ENCODE measurements at places on chromosomes 7 and 10.

GRCh38 chr10:106874604-106874889 lies 290.0 kb downstream of the SORCS1 start:
- no peak for DNase-seq

GRCh38 chr10:78992333-78992732 lies 76.4 kb upstream of the ZMIZ1 start:
- DNase-seq, result no peak

DNA sequence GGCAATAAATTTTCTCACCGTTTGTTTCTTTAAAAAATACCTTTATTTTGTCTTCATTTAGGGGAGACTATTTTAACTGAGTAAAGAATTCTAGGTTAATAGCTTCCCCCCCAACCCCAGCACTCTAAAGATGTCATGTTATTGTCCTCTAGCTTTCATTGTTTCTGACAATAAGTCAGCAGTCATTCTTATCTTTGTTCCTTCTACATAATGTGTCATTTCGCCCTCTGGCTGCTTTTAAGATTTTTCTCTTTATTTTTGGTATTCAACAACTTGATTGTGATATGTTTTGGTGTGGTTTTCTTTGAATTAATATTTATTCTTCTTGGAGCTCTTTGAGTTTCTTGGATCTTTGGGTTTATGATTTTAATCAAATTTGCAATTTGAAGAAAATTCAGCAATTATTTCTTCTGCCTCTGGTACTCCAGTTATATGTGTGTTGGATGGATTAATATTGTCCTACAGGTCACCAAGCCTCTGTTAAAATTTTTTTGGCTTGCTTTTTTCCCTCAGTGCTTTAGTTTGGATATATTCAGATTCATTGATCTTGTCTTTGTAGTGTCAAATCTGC lies 64.6 kb upstream of the ELN start:
- no peak for DNase-seq

DNA sequence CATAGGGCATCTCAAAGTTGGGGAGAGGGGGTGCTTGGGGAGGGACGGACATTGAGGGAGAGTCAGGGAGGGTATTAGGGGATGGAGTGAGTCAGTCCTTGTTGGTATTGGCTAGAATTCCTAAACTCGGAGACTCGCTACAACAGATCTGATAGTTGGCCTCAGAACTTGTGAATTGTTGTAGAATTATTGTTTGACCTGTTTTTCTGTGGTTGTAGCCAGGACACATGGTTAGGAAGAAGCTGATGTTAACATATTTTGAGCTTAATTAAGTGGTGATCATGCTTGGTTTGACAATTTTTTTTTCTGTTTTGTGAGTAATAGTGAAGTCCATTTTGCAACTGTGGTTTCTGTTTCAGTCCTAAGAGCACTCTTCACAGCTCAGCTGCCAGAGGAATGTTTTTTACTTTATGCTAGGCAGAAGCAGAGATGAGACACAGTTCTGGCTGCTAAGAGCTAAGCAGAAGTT lies 1190.3 kb upstream of the C7orf33 start:
- no peak for DNase-seq

- no peak for DNase-seq
These were observed 166.4 kb upstream of the ADO start for GRCh38 chr10:62638062-62638477.

- no peak for DNase-seq
These were observed 56.3 kb downstream of the PLPP4 start for GRCh38 chr10:120513307-120513796.

GRCh38 chr7:15130666-15131541 lies 228.4 kb upstream of the DGKB start:
- no peak for DNase-seq

GRCh38 chr10:79254333-79255006 lies 92.8 kb upstream of the PPIF start:
- DNase-seq, result no peak

DNA sequence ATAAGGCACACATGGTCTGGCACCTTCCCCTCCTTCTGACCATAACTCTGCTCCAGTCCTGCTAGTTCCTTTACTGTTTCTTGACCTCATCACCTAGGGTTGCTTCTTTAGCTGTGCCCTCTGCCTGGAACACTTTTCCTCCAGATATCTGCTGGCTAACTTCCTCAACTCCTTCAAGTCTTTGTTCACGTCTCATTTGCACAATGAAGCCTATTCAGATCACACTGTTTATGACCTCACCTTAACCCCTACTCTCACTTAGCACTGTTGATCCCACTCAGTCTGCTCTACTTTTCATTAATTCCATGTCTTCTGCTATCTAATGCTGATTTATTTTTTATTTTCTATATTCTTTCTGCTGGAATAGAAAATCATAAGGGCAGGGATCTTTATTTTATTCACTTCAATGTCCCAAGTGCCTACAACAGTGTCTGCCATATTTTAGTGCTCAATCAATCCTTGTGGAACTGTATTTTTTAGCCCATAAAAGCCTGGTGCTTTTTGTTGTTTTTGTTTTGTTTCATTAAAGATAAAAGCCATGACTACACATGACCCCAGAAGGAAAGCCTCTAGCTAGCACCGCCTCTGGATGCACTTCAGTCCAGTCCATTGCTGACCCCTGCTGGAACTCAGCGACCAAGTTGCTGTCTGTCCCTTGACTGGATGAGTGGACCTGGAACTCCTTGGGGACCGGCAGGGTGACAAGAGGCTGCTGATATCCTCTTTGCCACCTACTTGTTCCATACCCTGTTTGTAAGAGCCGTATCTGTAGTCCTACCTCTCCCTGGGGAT lies 12.3 kb downstream of the KLF14 start:
- peak; percentile 60 for DNase-seq

DNA sequence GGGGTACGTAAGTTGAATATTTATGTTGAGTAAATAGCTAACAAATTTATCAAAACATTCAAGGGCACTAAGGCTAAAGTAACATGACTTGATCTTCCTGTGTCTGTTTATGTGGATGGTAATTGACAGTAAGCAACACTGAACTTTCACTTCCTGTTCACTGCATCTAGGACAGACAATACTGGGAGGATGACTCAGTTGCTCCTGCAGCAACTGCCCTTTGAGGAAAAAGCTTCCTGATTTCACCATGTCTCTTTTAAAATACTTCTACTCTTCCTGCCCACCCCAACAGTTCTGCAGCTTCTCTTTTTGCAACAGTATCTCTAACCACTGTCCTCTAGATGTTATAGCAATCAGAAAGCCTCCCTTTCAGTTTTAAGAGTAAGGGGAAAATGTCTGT lies 76.6 kb upstream of the HGF start:
- DNase-seq, result no peak

DNA sequence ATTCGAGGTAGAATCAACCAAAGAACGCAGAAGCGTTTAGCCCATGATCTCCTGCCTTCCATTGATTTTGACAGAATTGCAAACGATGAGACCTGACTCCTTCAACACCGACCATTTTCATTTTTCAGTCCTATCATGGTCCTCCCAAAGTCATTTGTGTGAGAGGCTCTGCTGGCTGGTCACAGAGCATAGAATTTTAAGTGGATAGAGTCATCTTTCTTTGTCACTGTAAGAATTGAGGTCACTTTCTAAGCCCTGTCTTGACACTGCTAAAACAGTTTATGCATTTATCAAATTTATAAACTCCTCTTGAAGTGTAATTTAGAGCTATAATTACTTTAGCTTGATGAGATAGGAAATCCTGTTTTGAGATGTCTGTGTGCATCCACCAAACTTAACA lies 72.0 kb downstream of the UBE3C start:
- DNase-seq, result no peak

DNA sequence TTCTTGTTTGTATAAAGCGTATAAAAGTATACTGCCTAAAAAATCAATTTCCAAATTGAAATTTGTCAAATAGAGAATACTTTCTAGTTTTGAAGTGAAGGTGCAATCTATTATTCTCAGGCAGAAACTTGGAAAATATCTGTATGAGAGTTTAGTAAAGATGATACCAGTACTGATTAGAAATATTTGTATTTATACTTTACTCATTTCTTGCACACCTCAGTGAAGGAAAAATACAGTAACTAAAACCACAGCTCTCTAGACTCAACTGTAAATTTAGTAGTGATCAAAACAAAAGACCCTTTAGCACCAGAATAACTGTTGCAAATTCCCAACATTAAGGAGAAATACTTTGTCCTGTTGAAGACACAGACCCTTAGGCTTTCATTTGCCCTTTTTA lies 71.3 kb upstream of the CYP26C1 start:
- no peak for DNase-seq

- no peak for DNase-seq
These were observed 128.4 kb downstream of the ABCA13 start for GRCh38 chr7:48299580-48300169.

DNA sequence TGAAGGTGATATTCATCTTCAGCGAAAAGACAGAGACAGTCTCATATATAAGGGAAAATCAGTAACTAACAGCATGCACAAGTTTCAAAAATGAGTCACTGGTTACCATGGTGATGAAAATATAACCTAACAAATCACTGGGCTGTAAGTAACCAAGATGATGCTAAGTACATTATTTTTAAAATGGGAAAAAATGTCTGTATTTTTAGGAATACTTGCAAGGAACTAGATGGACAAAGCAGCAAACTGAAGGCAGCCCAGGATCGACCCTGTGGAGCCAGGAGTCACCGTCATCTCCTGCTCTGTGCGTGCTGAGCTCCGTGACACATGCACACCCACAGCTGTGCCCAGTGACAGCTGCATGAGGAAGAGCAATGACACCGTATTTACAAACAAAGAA lies 137.3 kb downstream of the ELMO1 start:
- DNase-seq, result no peak

DNA sequence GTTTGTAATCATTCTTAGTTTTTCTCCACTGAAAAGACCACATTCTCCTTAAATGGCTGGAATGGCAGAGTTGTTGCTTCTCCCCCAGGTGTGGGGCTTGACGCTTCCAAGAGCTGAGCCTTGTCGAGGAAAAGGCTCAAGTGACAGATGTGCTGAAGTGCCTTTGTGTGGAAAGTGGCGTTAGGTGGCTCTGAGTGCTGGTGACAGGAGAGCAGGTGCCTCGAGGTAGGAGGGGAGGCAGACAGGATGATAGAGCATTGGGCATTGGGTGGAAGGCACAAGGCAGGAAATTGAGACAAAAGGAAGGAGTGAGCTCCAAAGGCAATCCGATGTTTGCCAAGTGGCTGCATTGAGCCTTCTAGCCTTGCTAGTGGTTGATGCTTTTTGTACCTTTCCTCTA lies 6.7 kb downstream of the KIAA1217 start:
- no peak for DNase-seq

DNA sequence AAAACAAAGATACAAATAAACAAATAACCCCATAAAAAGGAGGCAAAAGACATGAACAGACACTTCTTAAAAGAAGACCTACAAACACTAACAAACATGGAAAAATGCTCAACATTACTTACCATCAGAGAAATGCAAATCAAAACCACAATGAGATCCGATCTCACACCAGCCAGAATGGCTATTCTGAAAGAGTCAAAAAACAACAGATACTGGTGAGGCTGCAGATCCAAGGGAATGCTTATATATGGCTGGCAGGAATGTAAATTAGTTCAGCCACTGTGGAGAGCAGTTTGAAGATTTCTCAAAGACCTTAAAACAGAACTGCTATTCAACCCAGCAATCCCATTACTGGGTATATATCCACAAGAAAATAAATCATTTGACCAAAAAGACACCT lies 80.4 kb upstream of the NRP1 start:
- DNase-seq, result no peak

DNA sequence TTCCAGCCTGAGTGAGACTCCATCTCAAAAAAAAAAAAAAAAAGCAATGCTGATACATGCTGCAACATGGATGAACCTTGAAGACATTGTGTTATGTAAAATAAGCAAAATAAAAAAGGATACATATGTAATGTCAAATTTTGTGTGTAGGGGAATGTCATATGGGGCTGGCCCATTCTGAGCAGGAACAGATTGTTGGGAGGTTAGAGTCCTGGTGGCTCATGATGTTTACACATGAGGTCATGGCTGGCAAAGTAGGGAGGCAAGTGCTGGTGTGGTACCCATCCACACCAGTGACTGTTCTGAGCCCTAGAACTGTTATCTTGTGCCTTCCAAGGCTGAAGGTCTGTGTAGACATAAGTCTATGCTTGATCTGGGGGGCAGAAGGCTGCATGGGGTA lies 37.6 kb downstream of the ZNF92 start:
- no peak for DNase-seq

GRCh38 chr7:134593530-134594392 lies 44.9 kb downstream of the AKR1B15 start:
- peak; percentile 76 for DNase-seq

- DNase-seq, result no peak
These were observed 144.4 kb downstream of the PTPN20 start for GRCh38 chr10:47055386-47056246.

DNA sequence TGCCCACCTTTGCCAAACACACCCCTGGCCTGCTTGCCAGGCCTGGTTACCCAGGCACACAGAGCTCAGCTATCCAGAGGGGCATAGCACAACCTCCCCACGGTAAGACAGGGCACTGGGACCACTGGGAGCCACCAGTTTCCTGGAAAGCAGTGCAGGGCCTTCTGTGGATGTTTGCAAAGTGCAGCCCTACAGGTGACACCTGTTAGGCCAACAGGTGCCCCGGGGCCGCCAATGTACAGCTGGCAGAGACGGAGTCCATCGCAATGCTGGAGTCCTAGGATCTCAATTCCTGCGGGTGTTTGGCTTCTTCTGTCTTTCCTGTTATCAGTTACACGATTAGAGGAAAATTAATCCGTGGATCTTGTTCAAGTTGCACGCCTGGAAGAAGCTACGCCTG lies 94.9 kb downstream of the NPTX2 start:
- no peak for DNase-seq

GRCh38 chr10:60234551-60234950 lies 155.1 kb downstream of the ANK3 start:
- DNase-seq, result no peak

DNA sequence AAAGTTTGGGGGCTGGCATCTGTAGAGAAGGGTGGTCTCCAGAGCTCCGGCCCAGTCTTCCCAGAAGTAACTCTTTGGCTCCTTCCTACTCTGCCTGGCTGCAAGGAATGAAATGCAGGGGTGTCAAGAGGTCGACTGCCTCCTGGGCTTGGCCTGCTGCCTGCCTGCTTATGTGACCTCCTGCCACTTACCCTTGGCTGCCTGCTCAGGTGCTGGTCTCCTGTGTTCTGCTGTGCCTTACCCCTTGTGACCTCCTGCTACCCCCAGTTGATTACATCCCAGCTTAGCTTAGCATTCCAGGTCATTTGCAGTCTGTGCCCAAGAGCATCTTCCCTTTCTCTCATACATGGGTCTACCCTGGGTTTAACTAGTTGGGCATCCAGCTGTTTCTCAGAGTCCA lies 180.2 kb downstream of the PTPN20 start:
- DNase-seq, result no peak

GRCh38 chr7:107754642-107755041 lies 10.7 kb downstream of the CBLL1 start:
- no peak for DNase-seq

GRCh38 chr10:1687190-1687589 lies 50.1 kb downstream of the ADARB2 start:
- DNase-seq, result no peak

GRCh38 chr10:127619546-127620325 lies 70.6 kb downstream of the NPS start:
- peak; percentile 58 for DNase-seq

All from substantia nigra (tissue), 51 donors.